Psoas muscle (tissue), 8 donors: ENCODE measurements at places on chromosomes 16 and 17.
A peak's percentile ranks its signal among the peaks of the same experiment; 100 is the strongest.

- peak; percentile 94 for DNase-seq
Observed at GRCh38 chr16:31713071-31713944, 160.3 kb upstream of the ZNF267 start.

GRCh38 chr17:50272711-50273653, 1.3 kb upstream of the TMEM92 start:
- DNase-seq = peak; percentile 75

DNA sequence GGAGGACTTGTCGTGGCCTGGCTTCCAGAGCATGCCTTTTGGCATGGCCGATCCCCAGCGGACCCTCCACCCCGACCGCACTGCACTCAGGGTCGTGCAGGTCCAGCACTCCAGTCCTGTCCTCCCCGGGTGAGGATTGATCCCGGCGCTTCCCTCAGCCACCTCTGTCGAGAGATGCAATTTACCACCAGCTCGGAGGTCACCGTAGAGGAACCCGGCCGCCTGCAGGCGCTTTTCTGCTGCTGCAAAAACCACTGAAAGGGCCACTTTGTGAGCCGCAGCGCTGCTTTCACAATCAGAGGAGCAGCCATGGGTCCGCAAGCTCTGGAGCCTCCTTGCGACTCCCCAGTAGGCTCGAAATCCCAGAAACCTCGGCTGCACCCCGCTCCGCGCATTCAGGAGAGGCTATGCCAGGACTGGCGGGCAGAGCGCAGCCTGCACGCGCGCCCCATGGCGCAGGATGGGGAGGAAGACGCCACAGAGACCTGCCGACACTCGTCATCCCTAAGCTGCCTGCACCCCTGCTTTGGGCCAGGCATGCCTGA, 134.2 kb downstream of the HS3ST2 start:
- no peak for DNase-seq

GRCh38 chr16:87593710-87594258, 8.5 kb upstream of the JPH3 start:
- no peak for DNase-seq

GRCh38 chr16:53843084-53843483, 139.1 kb downstream of the FTO start:
- no peak for DNase-seq

DNA sequence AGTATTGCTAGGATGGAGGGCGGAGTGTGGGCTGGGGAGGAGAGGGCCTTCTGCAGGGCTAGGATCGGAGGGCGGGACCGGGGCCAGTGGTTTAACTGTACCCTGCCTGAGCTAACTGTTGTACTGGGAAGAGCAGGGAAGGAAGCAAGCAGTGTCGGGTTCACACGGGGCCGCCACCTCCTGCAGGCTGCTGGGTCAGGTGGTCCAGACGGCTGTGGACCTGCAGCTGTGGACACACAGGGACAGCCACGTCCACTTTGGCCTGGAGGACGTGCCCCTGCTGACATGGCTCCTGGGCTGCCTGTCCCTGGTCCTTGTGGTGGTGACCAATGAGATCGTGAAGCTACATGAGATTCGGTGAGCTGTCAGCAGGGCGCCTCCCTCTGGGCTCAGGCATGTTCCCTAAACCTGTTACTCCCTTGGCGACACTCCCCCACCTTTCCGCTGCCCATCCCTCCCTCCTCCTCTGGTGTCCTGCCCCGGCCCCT, 16.6 kb downstream of the CASKIN2 start:
- peak; percentile 69 for DNase-seq

- DNase-seq = no peak
Observed at GRCh38 chr16:25692742-25693508, 1.2 kb downstream of the HS3ST4 start.

- DNase-seq = no peak
Observed at GRCh38 chr16:25481636-25482035, 210.1 kb upstream of the HS3ST4 start.

GRCh38 chr17:33233811-33234177, 59.3 kb downstream of the ASIC2 start:
- DNase-seq = peak; percentile 19

- DNase-seq = peak; percentile 27
Observed at GRCh38 chr17:42247734-42248133, 28.5 kb downstream of the STAT5B start.

DNA sequence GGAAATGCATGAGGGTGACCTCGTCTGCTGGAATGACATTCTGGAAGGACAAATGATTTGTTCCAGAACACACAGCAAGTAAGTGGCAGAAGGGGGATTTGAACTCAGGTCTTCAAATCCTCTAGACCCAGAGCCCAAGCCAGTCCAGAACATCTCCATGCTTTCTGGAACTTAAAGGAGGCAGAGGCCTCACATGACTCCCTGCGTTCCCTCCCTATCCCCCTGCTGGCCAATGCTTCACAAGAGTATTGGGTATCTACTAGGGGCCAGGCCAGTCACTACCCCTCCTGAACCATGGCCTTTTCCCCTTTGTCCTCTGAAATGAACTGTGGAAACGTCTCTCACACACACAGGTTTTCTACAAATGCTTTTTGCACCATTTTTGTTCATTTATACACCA, 7.6 kb upstream of the BEAN1 start:
- no peak for DNase-seq

- DNase-seq = no peak
Observed at GRCh38 chr17:37698911-37699255, 46.0 kb downstream of the HNF1B start.

DNA sequence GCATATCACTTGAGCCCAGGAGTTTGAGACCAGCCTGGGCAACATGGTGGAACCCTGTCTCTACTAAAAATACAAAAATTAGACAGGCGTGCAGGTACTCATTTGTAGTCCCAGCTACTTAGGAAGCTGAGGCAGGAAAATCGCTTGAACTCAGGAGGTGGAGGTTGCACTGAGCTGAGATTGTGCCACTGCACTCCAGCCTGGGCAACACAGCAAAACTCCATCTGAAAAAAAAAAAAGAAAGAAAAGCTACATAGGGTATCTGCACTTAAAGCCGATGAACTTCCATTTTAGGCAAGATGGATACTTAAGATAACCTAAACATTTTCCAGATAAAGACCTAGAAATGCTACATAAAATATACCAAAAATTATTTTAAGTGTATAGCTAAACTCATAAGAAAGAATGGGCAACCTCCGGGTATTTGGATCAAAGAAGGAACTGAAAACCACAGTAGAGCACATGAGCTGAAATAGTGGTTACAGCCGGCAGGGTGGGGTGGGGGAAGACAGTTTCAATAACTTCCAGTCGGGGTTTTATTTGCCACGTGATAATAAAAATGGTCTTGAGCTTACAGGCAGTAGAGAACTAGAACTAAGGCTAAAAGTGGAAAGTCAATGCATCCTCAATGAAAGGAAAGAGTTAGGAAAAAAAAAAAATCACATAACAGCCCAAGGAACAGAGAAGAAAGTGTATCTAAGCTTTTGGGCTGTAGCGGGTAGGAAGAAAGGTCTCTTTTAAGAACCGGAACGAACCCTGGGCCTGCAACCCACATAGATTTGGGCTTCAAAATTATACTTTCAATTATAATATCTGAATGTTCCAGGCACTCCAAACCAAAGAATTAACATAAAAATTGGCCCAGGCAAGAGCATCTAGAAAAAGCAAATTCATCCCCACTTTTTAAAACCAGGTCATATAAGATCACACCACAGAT, 53.1 kb downstream of the CFDP1 start:
- DNase-seq = no peak

DNA sequence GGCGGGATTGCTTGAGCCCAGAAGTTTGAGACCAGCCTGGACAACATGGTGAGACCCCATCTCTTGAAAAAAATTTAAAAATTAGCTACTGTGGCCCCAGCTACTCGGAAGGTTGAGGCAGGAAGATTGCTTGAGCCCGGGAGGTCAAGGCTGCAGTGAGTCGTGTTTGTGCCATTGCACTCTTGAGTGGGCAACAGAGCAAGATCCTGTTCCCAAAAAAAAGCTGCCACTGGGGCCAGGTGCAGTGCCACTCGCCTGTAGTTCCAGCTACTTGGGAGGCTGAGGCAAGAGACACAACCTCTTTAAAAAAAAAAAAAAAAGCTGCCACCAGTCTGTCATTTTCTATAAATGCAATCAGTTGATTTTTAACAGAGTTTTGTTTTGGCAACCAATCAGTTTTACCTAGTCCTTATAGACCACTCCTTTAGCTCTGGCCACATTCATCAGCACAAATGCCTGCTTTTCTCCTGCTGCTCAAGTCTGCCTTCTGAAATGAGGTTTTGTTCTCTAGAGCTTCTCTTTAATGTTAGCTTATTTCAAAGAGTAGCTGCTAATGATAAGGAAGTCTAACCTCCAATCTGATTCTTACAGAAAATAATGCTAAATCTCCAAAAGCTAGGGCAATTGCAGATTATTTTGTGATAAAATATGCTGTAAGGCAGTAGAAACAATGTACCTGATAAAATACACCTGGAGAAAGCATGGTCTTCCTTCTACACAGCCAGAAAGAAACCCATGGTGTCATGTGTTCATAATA, 64.8 kb downstream of the TUBD1 start:
- no peak for DNase-seq

DNA sequence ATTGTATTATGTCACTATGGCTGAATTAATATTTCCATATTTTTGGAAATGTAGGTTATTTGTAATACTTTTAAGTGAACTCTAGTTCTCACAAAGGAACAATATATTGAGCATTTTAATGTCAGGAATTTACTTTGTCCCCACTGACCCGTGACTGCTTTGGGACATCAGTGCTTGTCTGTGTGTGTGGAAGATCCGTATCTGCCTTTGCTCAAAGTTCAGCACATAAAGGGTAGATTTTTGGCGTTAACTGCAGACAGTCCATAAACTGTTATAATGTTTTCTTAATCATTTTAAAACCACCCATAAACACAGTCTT, 39.3 kb upstream of the AQP8 start:
- no peak for DNase-seq

DNA sequence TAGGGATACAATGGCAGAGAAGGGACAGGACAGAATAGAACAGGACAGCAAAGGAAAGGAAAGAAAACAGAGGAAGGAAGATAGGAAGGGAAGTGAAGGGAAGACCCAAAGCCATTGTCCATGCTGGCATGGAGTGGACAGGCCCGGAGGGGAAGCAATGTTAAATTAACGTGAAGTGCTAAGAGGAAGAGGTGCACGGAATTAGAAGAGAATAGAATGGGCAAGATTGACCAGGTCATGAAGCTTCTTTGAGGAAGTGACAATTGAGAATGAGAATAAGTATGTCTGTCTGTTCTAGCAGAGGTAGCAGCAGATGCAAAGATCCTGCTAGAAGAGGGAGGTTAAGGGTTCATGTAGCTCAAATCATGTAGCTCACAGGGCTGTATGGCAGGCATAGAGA, 117.2 kb downstream of the MAF start:
- DNase-seq = no peak

DNA sequence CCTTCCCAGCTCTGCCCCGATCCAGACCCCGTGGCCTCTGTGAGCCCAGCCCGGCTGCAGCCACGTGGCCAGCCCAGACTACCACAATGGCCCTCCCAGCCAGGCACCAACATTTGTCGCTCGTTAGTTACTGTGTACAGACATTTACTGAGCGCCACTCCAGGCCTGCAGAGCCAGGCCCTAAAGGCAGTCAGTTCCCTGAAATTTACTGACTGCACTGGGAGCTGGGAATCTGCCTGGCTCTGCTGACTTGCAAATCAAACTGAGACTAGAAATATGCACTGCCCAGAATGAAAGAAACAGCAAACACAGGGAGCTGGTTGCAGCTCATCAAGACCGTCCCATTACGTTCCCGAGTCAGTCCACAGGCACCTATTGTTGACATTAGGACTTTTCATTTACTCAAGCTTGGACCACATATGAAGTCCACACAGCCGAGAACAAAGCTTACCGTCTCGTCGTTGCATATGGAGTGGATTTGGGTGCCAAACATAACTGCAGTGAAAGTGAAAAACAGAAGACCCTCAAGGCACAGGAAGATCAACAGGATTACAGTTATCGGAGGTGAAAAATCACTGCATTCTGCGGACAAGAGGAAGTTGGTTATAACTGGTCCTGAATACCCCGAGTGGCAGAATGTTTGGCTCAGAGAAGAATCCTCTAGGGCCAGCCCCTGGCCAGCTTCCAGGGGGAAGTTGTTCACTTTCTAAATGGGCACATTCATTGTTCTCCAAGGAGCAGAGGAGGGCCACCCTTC, 34.5 kb downstream of the ZDHHC7 start:
- peak; percentile 76 for DNase-seq

DNA sequence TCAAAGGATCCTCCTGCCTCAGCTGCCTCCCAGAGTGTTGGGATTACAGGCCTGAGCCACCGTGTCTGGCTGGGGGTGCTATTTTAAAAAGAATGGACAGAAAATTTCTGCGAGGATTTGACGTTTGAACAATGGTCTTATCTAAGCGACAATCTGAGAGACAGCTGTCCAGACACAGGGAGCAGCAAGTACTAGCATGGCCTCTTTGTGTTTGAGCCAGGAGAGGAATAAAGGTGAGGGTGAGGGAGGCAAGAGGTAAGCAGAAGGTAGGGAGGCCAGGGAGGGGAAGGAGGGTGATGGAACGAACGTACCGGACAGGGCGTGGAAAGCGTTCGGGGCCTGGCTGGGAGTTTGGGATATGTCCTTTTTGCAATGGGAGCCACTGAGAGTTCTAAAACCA, 59.2 kb downstream of the PITPNC1 start:
- DNase-seq = no peak

DNA sequence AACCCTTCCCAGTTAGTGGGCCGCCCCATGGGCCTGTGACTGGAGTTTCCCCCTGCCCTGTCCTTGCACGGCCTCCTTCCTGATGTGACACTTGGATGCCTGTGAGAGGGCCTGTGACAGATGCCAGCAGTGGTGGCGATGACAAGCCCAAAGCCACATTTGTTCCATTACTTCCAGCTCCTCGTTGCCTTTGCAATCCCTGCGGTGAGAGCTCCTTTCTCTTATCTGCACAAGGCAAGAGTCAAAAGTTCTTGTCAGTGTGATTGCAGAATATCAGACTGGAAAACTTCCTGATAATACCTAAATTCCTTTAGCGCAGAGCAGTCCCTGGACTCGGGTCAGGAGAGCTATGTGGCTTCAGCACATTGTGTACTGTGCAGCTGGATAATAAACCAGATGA, 54.4 kb upstream of the ARHGAP44 start:
- DNase-seq = peak; percentile 17

GRCh38 chr16:85761861-85762260, 11.0 kb upstream of the C16orf74 start:
- no peak for DNase-seq

- DNase-seq = no peak
Observed at GRCh38 chr17:46136820-46137219, 56.4 kb downstream of the KANSL1 start.
